ENCODE measurements at places on chromosomes 5 and 9.

DNA sequence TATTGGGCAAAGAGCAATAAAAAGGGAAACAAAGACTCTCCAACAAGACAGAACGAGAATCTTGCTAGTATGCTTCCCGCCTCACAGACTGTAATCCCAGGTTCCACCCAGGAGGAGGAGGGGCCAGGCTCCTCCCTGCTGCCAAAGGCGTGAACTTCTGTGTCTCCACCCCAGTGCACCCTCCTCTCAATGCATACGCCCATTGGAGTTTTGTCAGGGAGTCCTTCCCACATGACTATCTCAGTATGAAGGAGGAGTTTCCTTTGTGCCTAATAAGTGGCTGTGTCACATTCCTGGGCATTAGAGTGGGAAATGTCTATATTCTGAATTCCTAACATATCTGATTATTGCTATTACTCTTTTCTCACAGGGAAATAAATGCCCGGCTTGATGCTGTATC, 106.4 kb upstream of the DHFR start:
- DNase-seq: no peak

- DNase-seq: no peak
Observed at GRCh38 chr5:161078793-161079192, 226.8 kb upstream of the ATP10B start.

GRCh38 chr9:22278426-22278825, 168.2 kb upstream of the DMRTA1 start:
- DNase-seq: no peak

GRCh38 chr9:122039234-122039633, 53.9 kb downstream of the TTLL11 start:
- DNase-seq: no peak

- DNase-seq: no peak
Observed at GRCh38 chr5:134911285-134912206, 6.6 kb downstream of the PCBD2 start.

GRCh38 chr5:170892196-170892595, 30.4 kb downstream of the RANBP17 start:
- DNase-seq: no peak

DNA sequence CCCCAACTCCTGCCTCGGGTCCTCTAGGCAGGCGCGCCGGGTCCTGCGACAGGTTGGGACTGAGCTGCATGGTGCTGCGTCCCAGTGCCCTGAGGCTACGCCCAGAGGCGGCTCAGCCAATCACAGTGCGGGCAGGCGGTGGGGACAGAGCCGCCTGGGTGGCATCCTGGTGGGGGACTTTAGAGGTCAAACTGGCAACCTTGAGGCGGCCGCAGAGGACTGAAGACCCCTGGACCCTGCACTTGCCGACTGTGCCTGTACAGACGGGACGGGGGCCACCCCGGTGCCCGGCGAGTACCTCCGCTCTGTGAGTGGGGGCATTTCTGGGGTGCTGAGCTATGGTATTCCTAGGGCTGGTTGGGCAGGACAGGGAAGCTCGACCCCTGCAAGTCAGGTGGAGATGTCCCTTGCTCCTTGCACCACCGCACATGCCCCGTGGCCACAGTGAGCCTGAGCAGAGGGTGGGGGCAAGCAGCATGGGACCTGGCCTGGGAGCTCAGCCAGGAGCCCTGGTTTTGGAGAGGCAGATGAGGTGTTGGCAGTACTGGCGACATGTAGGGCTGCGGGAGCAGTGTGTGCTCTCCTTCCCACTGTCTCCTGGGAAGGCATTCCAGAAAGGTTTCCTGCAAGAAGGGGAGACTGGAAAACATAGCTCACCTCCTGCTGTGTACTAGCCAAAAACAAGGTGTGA, 45.5 kb downstream of the CTSL start:
- DNase-seq: no peak

GRCh38 chr9:37398464-37399025, 24.0 kb upstream of the GRHPR start:
- no peak for DNase-seq

- DNase-seq: no peak
Observed at GRCh38 chr9:90240541-90240940, 402.1 kb downstream of the DIRAS2 start.

- no peak for DNase-seq
Observed at GRCh38 chr5:179621551-179622214, 1.8 kb downstream of the HNRNPH1 start.

GRCh38 chr9:20001058-20001457, 212.2 kb upstream of the SLC24A2 start:
- no peak for DNase-seq

- DNase-seq: no peak
Observed at GRCh38 chr5:2460098-2460497, 291.4 kb downstream of the IRX2 start.

- no peak for DNase-seq
Observed at GRCh38 chr5:157100140-157100679, 8.6 kb downstream of the HAVCR2 start.

DNA sequence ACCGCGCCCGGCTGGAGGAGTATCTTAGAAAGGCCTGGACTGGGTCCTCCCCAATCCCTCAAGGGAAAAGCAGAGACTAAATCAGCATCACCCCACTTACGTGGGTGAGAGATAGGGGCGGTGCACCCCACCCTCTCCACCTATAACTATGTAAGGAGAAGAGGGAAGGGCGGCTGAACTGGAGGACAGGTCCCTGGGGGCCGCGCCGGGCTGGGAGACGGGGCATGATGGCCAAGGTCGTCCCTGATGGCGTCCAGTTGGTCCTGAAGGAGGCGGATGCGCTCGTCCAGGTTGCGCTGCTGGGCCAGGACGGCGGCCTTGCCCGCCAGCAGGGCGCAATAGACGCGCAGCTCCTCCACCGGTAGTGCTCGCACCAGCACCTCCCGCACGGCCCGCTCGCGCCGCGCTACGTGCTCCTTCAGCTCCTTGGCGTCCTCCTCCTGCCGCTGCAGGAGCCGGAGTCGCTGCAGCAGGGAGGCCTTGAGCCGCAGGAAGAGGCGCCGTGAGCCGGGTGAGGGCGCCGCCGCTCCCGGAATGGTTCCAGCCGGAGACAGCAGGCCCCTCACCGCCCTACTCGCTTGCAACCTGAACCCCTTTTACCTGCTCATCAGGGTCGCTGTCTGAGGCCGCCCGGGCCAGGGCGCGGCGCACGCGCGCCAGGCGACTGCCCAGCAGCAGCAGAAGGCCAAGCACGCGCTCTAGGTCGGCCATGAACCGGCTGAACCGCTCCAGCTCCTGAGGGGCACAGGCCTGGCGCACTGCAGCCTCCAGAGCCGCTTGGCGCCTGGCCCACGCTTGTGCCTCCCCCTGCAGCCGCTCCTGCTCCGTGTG, 7.6 kb downstream of the SHROOM1 start:
- no peak for DNase-seq
